ENCODE measurements at places on chromosomes 12 and 14. TPM values are rescaled to one million over a fixed set of nuclear protein-coding genes. Genes with fewer than 3 reads are reported as not detected.

ARPC3 gene
- total RNA-seq: 121 TPM

PMCH gene
- 0.41 TPM for total RNA-seq

RASSF9 gene
- total RNA-seq: 0.41 TPM

CMA1 gene
- total RNA-seq: not detected

PPFIA2 gene
- total RNA-seq: 152 TPM

ZNF385A gene
- total RNA-seq: 1.2 TPM

DNA sequence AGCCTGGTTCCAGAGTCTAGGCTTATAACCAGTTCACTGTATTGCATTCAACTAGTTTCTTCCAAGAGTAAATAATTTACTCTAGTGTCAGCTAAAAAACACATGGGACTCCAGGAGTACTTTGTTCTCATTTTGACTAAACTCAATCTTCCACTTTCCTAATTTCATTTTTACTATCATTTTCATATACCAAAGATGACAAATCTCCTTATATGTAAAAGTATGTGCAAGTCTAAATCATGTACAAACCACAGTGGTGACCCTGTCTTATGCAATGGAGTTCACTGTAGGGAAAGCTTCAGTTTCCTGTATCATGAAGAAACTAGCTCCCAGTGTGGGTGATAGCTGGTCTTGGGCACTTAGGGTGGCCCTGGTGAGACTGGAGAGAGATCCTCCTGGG lies 151.6 kb downstream of the HELB start:
- no peak for DNase-seq

GRCh38 chr14:28565345-28565744 lies 201.2 kb upstream of the FOXG1 start:
- no peak for DNase-seq

- DNase-seq: no peak
Observed at GRCh38 chr12:87642245-87642644, 387.0 kb downstream of the C12orf50 start.

GRCh38 chr14:23751616-23752015 lies 115.5 kb downstream of the DHRS2 start:
- DNase-seq: no peak

GRCh38 chr12:67633708-67634107 lies 14.8 kb upstream of the DYRK2 start:
- DNase-seq: no peak

- no peak for DNase-seq
Observed at GRCh38 chr12:71749666-71750065, 5.0 kb upstream of the RAB21 start.

GRCh38 chr12:108729612-108730364 lies 1.5 kb downstream of the CORO1C start:
- peak; percentile 28 for DNase-seq

GRCh38 chr12:44519931-44520330 lies 356.2 kb downstream of the NELL2 start:
- no peak for DNase-seq

- DNase-seq: no peak
Observed at GRCh38 chr14:96574633-96575632, 72.8 kb downstream of the PAPOLA start.

- no peak for DNase-seq
Observed at GRCh38 chr12:26721800-26722199, 111.2 kb downstream of the ITPR2 start.

Data from frontal cortex (tissue), 4 donors.